ENCODE measurements at places on chromosomes 4 and X. TPM values are rescaled to one million over a fixed set of nuclear protein-coding genes. Genes with fewer than 3 reads are reported as not detected.
A peak's percentile ranks its signal among the peaks of the same experiment; 100 is the strongest.

GRCh38 chrX:40097504-40098263 is at the start of gene BCOR:
BCOR (minus strand) TSS chrX:40097958; CDS start chrX:40077929, 20,029 bp downstream.
- H3K27me3 ChIP-seq, result peaks cover 30% of the 10 kb centered on the region
- H3K27ac ChIP-seq, result no peak within 1 kb of the TSS
- H3K4me3 ChIP-seq, result peak within 1 kb of the TSS; percentile 73
- DNase-seq, result peak; percentile 91
- H3K36me3 ChIP-seq, result no peaks in the 10 kb centered on the region
- peaks cover 7% of the 10 kb centered on the region for H3K4me1 ChIP-seq

DNA sequence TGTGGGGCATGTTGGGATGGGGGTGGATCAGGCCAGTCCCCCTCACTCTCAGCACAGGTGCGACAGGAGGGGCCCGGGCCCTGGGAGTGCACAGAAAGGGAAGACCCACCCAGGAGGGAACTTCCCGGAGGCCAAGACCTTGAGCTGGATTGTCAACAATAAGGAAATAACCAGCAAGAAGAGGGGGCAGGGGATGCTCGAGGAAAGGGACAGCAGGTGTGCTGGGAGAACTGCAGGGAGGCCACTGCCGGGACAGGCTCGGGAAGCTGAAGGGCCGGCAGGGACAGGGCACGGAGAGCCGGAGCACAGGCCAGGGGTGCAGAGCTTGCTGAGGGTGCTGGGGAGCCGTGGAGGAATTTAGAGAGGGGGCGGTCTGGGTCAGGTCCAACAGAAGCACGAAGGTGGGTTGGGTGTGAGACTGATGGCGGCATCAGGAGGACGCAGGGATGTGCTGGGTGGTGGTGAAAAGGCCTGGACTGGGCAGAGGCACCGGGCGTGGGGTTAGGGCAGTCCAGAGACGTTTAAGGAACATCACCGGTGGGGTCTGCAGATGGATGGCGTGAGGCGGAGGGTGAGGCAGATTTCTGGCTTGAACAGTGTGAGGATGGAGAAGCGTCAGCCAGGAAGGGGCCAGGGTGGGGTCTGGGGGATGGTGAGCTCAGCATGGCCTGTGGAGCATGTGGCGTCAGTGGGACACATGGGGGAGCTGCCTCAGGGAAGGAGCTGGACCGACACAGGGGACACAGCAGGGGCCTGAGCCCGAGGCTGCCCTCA is 54.8 kb downstream of the ADRA2C start:
- DNase-seq, result peak; percentile 76
- H3K36me3 ChIP-seq, result no peaks in the 10 kb centered on the region
- peaks cover 10% of the 10 kb centered on the region for H3K27me3 ChIP-seq
- no peaks in the 10 kb centered on the region for H3K4me1 ChIP-seq

DNA sequence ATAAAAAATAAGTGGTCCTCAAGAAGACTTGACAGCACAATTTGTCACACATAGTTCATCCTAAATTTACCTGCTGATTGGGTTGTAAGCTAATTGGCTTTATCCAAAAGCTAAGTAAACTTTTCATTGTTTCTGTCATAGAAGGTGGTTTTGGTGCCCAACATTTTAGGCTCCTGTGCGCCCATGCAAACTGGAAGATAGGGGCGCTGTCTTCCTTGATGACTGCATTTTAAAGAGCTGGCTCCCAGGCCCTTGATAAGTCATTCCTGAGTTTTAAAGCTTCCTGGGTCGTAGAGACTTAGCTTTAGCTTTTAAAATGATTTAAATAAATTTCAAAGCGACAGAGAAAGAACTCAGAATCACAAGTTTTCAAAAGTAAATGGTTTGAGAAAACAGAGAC is 625.4 kb upstream of the GALNT7 start:
- H3K4me3 ChIP-seq, result no peak overlapping the region
- H3K27me3 ChIP-seq, result no peaks in the 10 kb centered on the region
- no peak for DNase-seq
- no peaks in the 10 kb centered on the region for H3K36me3 ChIP-seq
- no peaks in the 10 kb centered on the region for H3K4me1 ChIP-seq

DNA sequence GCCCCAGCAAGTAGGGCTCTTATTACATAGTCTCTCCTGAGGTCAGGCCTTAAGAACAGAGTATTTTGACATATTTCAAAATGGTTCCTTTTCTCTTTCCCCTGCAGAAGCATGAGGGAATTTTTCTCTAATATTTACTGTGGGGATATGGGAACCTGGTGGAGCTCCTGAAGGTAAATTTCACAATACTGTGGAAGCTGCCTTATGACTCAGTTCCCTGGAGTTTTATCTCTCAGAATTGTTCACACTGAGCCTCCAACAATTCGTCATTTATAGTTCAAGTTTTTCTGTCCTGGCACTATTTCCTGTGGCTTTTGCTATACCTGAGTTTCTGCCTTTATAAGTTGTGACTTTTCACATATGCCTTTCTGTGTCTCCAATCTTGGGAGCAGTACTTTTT is 607.2 kb upstream of the NDST4 start:
- H3K36me3 ChIP-seq, result no peaks in the 10 kb centered on the region
- H3K27me3 ChIP-seq, result no peaks in the 10 kb centered on the region
- no peak for DNase-seq
- H3K4me1 ChIP-seq, result no peaks in the 10 kb centered on the region
- no peak overlapping the region for H3K27ac ChIP-seq

GRCh38 chrX:96713303-96713702 is 28.7 kb downstream of the DIAPH2 start:
- H3K4me1 ChIP-seq, result no peaks in the 10 kb centered on the region
- no peaks in the 10 kb centered on the region for H3K36me3 ChIP-seq
- DNase-seq, result no peak
- H3K4me3 ChIP-seq, result no peak overlapping the region

DNA sequence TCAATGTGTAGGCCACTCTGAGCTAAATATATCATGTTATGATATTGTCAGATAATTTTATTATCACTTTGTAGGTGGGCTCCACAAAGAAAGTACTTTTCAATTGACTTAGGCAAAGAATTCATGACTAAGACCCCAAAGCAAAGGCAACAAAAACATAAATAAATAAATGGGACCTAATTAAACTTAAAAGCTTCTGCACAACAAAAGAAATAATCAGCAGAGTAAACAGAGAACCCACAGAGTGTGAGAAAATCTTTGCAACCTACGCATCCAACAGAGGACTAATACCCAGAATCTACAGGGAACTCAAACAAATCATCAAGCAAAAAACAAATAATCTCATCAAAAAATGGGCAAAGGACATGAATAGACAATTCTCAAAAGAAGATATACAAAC is 15.2 kb upstream of the PDLIM5 start:
- no peaks in the 10 kb centered on the region for H3K27me3 ChIP-seq
- H3K27ac ChIP-seq, result no peak overlapping the region
- H3K36me3 ChIP-seq, result no peaks in the 10 kb centered on the region
- no peak for DNase-seq
- no peak overlapping the region for H3K4me3 ChIP-seq

- H3K4me1 ChIP-seq, result no peaks in the 10 kb centered on the region
- no peak for DNase-seq
- no peak overlapping the region for H3K4me3 ChIP-seq
- no peaks in the 10 kb centered on the region for H3K36me3 ChIP-seq
- H3K27ac ChIP-seq, result no peak overlapping the region
- no peaks in the 10 kb centered on the region for H3K27me3 ChIP-seq
Measured at GRCh38 chr4:107876099-107876498, 51.4 kb downstream of the SGMS2 start.

DNA sequence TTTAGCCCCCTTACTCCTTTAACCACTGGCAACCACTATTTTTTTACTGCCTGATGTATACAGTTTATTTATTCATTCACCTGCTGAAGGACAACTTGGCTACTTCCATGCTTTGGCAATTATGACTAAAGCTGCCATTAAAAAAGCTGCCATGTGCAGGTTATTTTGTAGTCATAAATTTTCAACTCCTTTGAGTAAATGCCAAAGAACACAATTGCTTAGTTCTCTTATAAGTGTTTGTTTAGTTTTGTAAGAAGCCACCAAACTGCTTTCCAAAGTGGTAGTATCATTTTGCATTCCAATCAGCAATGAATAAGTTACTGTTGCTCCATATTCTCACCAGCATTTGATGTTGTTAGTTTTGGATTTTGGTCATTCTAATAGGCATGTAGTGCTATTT is 1831.8 kb downstream of the PCDH7 start:
- no peaks in the 10 kb centered on the region for H3K27me3 ChIP-seq
- no peaks in the 10 kb centered on the region for H3K36me3 ChIP-seq
- H3K4me3 ChIP-seq, result no peak overlapping the region
- no peak for DNase-seq
- H3K4me1 ChIP-seq, result no peaks in the 10 kb centered on the region
- no peak overlapping the region for H3K27ac ChIP-seq

MAGED4B gene
- 24.6 TPM for total RNA-seq
